ENCODE measurements at places on chromosomes 2 and 18.

DNA sequence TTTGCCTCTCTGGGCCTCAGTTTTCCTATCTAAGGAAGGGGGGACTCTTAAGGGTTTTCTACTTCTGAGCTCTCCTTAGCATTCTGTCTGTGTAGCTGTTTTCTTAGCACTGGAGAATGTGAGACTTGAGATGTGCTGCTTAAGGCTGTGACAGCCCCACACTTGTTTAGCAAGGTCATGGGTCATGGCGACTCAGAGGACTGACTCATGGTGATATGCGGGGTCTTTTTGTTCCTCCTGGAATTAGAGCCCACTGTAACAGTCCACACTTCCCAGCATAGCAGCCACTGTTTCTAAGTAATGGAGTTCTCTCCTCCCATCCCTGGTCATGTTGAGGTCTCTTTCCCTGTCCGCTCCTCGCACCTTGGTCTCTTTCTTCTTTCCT, 4.1 kb upstream of the LPIN1 start:
- no peak for DNase-seq

DNA sequence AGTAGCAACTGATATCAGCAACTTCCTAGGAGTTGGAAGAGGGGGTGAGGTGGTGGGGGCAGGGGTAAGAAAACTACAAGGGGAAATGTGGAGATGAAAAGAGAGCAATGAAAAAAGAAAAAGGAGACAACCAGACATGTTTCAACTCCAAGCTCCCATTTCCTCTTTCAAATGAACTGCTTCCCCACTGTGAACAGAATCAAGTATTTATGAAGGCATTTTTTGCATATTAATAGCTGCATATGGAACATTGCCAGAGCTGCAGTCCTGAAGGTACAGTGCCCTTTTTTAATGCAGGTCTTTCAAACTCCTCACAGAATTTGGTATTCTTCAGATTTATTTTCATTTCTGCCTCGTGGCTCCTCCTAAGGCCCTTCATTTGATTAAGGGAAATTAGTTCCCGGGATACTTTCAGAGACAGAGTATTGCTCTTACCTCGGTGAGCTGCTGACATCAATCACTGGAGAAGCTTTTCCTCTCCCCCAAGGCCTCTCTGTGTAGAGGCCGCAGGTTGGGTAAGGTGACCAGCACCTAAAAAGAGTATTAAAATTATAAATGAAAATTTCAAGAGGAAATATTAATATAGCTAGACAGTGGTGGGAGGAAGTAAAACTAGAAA, 68.4 kb downstream of the KIAA2012 start:
- no peak for DNase-seq

GRCh38 chr2:53208815-53209214, 558.8 kb upstream of the CHAC2 start:
- DNase-seq, result no peak

- DNase-seq, result no peak
Observed at GRCh38 chr18:29123706-29124530, 947.0 kb upstream of the CDH2 start.

DNA sequence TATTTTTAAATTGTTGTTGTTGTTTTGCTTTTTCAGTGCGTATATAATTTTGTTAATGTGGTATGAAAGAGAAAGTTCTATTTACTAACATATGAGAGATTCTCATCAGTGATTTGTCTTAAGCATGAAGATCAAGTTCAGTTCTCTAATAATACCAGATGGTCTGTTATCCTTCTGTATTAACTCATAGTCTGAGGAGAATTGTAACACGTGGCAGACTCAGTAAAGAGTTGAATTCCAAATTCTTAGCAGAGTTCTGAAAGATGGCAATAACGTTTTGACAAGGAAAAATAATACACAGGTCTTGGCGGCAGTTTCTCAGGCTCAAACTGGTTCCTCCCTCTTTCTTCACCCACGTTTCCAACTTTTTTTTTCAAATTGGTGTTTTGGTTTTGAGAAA, 17.2 kb upstream of the COL3A1 start:
- no peak for DNase-seq

DNA sequence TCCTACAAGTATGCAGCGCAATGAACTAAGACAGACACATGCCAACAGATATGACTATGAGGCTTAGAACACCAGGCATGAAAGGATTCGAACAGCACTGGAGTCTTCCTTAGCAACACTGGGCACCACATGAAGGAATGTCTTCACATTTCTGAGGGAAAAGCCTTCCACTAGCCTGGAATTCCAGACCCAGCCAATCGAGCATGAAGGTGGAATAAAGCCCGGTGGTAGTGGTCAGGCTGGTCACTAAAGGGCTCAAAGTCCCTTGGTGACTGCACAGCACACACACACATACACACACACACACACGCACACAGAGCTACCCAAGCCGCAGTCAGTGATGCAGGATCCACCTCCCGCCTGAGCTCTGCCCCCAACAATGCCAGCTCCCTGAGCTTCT, 19.7 kb upstream of the SFXN5 start:
- DNase-seq, result no peak

DNA sequence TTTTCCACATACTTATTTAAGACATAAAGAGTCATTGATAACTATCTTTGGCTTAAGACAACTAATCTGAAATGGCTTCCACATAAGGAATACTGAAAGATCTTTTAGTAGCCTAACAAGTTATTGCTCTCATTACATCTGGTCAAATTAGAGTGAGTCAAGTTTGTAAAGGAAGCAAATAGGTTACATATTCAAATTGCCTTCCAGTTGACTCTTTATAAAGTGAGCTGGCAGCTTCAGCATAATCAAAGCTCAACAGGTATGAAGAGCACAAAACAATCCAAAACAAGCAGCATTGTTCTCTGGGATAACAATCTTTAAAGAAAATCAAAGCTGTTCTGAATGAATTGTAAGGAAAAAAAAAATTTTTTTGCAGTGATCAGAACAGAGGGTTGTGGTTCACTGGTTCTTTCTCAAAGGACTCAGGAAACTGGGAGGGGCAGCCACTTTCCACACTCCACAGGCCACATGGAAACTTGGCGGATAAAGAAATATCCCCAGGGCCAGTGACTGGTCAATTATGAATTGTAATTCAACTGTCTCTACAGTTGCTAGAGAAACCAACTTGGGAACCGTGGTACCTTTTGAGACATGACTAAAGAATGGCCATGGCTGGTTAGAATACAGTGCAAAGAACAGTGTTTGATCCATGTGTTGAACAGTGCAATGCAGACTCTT, 369.3 kb upstream of the KCNH7 start:
- DNase-seq, result no peak

DNA sequence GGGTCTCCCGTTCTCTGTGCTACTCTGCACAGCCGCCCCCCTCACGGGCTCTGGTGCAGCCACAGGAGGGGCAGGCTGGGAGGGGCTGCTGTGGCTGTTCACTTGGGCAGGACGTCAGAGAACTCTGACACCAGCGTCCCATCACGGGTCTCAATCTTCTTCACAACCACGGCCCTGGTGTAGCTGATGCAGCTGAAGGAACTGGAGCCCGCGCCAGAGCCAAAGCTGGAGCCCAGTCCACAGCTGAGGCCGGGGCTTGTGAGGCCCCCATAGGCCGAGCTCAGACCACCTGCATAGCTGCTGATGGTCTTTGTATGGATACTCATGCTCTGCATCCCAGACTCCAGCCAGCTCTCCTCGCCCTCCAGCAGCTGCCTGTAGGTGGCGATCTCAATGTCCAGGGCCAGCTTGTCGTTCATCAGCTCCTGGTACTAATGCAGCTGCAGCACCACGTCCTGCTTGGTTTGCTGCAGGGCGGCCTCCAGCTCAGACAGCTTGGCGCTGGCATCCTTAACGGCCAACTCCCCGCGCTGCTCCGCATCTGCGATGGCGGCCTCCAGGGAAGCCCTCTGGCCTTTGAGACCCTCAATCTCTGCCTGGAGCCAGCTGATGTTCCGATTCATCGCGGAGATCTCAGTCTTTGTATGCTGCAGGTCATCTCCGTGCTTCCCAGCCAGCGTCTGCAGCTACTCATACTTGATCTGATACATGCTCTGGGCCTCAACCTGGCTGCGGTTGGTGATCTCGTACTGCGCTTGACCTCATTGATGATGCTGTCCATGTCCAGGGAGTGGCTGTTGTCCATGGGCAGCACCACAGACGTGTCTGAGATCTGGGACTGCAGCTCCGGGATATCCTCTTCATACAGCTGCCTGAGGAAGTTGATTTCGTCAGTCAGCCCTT, 7.4 kb upstream of the DUSP19 start:
- DNase-seq, result no peak

DNA sequence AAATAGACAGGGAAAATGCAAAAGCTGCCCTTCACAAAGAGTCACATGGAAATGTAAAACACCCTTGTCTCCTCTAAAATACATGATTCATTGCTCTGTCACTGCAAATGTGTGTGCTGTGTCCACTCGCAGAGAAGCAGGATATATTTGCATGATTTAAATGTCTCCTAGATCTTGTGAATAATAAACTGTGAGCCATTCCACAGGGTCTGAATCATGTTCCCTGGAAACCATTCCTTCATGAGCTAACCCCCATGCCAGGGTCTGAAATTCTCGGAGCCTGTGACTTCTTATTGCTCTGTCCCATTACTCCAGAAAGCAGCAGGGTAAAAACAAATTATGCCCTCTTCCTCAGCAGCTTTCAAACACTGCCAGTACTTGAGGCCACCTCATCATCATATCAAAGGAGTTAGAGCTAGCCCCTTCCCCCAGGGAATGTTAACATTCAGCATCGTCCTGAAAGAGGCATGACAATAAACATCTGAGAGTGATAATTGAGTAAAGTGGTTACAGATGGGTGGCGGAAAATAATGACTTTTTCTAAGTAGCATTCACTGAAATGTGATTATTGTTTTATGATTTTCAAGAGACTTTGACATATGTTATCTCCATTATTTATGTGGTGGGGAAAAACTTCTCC, 11.7 kb upstream of the CNGA3 start:
- peak; percentile 89 for DNase-seq

DNA sequence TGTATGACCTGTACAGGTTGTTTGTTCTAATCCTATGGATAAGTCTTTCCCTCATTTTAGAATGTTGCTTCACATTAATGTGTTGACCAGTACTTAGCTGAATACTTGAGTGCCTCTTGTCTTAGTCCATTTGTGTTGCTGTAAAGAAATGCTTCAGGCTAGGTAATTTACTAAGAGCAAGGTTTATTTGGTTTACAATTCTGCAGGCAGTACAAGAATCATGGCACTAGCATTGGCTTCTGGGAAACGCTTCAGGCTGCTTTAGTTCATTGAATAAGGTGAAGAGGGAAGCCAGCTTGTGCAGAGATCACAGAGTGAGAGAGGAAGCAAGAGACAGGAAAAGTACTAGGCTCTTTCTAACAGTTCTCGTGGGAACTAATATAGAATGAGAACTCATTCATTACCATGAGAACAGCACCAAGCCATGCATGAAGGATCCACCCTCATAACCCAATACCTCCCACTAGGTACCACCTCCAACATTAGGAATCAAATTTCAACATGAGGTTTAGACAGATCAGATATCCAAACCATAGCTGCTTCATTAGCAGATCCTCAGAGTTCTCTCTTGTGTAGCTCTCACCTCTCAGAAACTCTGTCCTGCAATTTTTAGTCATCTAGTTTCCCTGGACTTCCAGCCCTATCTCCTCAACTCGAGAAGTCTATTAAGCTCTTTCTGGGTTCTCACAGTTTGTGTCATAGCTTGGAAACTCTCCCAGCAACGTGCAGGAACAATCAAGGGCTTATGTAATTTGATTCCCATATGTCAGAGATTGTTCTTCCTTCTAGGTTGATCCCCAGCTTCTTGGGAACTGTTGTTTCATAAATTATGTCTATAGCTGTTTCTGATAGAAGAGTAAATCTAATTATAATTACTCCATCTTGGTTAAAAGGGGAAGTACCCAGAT, 2082.3 kb upstream of the CELF4 start:
- DNase-seq, result no peak

DNA sequence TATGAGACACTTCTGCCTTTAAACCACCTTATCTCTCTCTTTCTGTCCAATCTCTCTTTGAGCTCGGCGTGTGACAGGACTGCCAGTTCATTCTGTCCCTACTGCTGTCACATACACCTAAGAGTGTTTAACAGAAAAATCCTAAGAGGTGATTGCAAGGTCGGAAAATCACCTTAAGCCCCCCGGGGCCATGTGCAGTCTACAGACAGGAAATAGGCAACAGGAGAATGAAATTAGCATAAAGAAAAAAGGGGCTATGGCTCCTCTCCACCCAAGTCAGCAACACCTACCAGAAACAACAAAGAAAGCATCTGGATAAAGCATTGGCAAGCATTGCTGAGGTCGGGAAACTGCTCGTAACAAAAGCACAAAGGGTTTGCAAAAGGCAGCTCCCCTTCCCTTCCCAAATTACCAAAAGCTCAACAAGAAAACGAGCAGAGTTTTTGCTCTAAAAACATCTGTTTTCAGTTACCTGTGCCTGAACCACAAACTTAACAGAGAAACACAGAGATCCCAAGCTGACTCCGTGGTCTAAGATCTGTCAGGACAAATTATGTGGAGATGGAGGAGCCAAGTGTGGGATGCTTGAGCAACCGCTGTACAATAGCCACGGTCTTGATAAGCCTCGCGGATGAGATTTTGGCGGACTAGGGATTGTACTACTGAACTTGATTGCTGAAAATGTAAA, 30.4 kb downstream of the ANKRD44 start:
- DNase-seq, result no peak

GRCh38 chr2:24454294-24454693, 36.8 kb upstream of the NCOA1 start:
- DNase-seq, result peak; percentile 17
